M059J (cell line): ENCODE measurements at places on chromosomes 3 and 15. TPM values are rescaled to one million over a fixed set of nuclear protein-coding genes. Genes with fewer than 3 reads are reported as not detected.

Gene RTP4
- total RNA-seq, result 38.1 and 42.8 TPM in 2 replicates

Gene GOLGA8Q
- total RNA-seq, result not detected in 2 replicates

Gene AHSG
- total RNA-seq, result not detected in 2 replicates

Gene GP5
- total RNA-seq, result 0.12 TPM in 1 of 2 replicates, not detected in the other

Gene SLC33A1
- total RNA-seq, result 28.3 and 45.5 TPM in 2 replicates

Gene CLSTN2
- 3.9 and 7.6 TPM in 2 replicates for total RNA-seq

Gene PLA2G4F
- not detected in 2 replicates for total RNA-seq

Gene SLC22A13
- not detected in 2 replicates for total RNA-seq

Gene C3orf49
- not detected in 2 replicates for total RNA-seq

Gene BDH1
- total RNA-seq, result 12.4 and 24.7 TPM in 2 replicates

GRCh38 chr3:78402720-78403119 lies 1362.8 kb downstream of the ROBO2 start:
- DNase-seq, result no peak

DNA sequence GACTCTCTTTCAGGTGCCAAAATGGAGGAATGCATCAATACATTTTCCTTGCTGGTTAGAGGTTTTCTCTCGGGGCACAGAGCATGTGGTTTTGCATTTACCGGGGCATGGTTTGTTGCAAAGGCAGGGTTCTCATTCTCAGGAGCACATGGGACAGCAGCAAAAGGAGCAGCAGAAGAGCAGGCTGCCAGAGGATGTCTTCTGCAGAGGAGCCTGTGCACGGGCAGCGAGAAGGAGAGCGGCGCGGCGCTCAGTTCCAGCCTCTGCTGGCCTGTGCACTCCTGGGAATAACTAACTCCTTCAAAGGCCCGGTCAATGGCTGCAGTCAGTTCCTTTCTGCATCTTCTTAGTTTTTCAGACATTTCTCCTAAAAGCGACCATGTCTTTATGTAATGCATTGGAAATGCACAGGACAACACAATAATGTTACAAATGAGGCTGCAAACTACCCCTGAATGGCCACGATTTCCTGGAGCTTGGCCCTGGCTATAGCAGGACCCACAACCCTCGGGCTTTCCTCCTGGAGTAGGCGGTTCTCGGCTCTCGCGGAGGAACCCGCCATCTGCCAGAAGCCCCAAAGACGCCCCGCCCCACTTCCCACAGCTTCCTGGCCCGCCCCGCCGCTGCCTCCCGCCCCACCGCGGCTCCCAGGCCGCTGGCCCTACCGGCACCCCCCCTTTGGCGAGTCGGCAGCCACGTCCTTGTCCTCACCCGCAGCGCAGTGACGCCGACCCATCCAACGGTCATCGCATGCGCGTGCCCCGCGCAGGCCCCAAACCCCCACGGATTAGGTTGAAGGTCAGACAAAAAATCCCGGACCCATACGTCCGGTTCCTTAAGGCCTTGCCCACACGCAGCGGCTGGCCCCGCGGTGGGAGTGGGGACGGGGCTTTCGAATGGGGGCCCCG lies at the start of gene C3orf62:
C3orf62 (minus strand) TSS at position 758 of the 908 bp plus-strand sequence; CDS start at position 398, 360 bp downstream.
- DNase-seq, result peak; percentile 79

- DNase-seq, result peak; percentile 71
These were observed 37.3 kb downstream of the LMCD1 start for GRCh38 chr3:8538913-8539312.

DNA sequence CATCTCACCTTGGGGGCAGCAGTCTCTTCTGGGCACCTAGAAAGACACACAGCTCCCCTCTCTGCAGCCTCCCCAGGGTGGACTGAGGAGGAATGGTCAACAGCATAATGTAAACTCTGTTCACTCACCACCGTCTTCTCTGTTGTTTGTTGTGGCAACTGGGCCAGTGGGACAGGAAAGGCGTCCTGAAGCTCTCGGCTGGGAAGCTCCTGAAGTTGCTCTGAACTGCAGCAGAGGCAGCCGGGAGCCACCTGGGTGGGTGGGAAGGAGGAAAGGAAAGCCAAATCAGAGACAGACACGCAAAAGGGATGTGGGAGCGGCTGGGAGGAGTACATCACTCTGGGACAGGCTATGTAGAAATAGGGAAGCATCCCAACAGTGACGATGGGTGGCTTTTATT lies 52.7 kb downstream of the MYLK start:
- no peak for DNase-seq

GRCh38 chr15:42911058-42911592 lies 9.5 kb downstream of the TTBK2 start:
- DNase-seq, result no peak

GRCh38 chr3:15345066-15345607 lies 12.8 kb upstream of the SH3BP5 start:
- DNase-seq, result no peak

DNA sequence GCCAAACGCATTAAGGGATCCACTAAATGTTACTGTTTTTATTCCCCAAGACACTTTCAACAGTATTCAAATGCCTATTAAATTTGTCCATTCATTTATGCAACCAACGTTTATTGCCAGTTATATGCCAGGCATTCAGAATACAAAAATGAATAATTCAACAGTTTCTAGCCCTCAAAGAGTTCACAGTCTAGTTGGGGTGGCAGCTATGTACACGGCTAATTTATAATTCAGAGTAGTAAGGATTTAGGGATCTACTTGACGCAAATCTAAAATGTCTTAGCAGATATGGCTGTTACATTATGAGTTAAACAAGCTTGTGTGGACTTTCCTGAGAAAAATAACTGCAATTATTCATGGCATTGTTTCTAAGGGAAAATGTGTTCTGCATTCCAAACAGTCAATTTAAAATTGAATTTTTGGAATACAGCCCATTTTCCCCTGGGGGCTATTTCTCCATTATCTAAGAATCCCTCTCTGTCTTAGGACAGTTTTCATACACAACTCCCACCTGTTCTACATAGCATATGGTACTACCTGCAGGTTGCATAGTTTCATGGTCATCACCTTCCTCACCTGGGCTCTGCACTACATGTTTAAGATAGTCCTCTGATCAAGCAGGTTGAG lies 11.5 kb upstream of the MSL2 start:
- DNase-seq, result peak; percentile 16

- DNase-seq, result no peak
These were observed 60.0 kb downstream of the THRB start for GRCh38 chr3:24434651-24435050.

- no peak for DNase-seq
These were observed 5.0 kb downstream of the TWF2 start for GRCh38 chr3:52233968-52234367.

- DNase-seq, result peak; percentile 9
These were observed 59.4 kb upstream of the TRIM71 start for GRCh38 chr3:32758375-32758753.

- peak; percentile 71 for DNase-seq
These were observed 159.9 kb downstream of the APBA2 start for GRCh38 chr15:29045717-29046116.

GRCh38 chr15:60548101-60548500 lies 69.2 kb upstream of the ICE2 start:
- DNase-seq, result no peak

GRCh38 chr15:99390667-99391066 lies 139.4 kb downstream of the LRRC28 start:
- no peak for DNase-seq

DNA sequence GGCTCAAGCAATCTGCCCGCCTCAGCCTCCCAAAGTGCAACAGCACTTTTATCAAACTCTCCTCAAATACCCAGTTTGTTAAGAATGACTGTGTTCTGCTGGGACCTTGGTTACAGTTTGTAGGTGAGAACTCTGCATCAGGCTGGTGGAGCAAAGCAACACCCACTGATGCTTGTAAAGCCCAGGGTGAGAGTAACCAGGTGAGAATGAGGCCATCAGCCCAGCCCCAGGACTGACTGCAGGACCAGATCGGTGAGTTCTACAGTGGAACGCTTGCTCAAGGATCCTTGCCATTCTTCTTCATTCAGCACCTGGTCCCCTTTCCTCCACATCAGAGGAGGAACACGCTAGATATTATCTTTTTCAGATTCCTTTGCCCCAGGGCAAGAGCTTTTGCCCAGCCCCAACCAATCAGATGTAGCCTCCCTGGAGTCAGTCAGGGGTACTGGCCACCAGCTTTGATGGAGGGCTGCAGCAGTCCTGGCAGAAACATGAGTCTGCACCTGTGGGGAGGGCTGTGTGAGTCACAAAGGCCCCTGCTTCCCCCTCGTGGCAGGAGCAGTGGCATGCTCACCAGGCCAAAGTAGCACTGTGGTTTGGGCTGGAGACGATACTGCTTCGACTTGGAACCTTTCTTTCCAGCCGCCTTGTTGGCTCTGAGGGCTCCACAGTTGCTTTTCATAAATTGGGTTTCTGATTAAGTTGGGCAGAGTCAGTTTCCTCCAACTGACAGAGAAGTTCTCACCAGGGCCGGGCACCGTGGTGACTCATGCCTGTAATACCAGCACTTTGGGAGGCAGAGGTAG lies 3.5 kb upstream of the SHISA5 start:
- DNase-seq, result peak; percentile 93

- no peak for DNase-seq
These were observed 56.2 kb upstream of the LPP start for GRCh38 chr3:188097791-188098190.

- DNase-seq, result peak; percentile 73
These were observed 284.0 kb downstream of the LPP start for GRCh38 chr3:188437926-188438325.

- DNase-seq, result no peak
These were observed 36.6 kb upstream of the CHL1 start for GRCh38 chr3:159974-160373.

DNA sequence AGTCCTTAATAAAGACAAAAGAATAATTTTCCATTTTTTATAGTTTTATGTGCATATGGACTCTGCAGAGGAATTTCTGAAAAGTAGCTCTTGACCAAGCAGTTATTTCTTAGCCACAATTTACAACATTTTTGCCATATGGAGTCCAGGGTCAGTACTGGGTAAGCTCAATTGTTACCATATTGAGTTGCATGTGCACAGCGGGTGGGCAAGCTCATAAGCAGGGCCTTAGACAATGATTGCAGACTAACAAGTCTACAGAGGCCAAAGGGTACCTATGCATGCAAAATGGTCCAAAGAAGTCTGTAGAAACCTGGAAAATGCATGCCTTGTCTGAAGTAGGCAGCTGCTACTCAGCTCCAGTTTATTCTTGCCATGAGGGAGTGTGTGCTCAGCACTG lies 19.0 kb upstream of the ARHGEF26 start:
- no peak for DNase-seq

DNA sequence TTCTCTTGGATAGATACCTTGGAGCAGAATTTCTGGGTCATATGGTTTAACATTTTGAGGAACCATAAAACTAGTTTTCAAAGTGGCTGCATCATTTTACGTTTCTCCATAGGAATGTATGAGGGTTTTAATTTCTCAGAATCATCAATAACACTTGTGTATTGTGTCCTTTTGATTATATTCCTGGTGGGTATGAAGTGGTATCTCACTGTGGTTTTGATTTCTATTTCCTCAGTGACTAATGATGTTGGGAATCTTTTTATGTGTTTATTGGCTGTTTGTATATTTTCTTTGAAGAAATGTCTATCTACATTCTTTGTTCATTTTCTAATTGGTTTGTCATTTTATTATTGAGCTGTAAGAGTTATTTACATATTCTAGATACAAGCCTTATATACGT lies 28.8 kb downstream of the CDIN1 start:
- DNase-seq, result peak; percentile 51

DNA sequence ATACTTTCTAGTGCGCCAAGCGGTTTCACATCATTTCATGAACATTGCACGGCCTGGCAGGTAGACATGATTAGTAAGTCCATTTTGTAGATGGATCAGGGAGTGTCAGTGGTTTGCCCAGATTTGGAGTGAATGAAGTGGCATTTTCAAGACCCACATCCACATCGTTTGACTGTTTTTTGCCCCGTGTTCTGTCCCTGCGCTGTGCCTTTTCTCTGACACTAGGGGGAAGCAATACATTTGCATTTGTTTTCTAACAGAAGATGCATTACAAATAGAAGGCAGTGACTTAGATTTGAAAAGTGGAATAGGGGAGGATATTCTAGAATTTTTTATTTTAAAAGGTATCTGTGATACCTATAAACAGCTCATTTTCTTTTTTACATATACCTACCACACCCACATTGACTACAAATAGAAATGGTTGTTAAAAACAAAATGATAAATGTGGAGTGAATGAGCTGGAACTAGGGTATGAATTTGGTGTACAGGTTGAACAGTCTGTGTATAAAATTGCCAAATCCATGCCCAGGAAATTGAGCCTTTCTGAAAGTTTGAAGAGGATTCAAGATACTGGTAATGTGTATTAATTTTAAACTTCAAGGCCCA lies 98.0 kb downstream of the USP13 start:
- peak; percentile 14 for DNase-seq

DNA sequence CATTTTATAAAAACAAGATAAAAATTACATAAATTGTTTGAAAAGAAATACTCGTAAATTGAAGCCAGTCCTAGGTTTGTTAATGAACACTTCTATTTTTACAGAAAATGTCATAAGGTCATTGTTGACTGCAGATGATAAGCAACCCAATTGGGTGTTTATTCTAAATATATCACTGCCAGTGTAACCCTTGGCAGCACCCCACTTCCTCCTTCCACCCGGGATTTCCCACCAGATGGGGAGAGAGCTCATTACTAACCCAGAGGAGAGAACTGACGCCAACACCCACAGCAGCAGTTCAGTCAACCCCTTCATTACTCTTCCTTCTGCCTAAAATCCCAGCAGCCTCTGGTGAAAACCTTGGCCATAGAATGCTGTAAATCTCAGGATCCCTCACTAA lies 307.6 kb downstream of the GAP43 start:
- no peak for DNase-seq

DNA sequence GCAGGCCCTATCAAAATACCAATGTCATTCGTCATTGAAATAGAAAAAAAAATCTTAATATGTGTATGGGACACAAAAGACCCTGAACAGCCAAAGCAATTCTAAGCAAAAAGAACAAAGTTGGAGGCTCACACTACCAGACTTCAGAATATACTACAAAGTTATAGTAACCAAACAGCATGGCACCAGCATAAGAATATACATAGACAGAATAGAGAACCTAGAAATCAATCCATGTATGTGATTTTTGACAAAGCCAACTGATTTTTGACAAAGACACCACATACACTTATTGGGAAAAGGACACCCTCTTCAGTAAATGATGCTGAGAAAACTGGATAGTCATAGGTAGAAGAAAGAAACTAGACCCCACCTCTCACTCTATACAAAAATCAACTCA lies 95.0 kb downstream of the C3orf70 start:
- DNase-seq, result no peak

- DNase-seq, result no peak
These were observed 337.1 kb downstream of the IL20RB start for GRCh38 chr3:137294839-137295238.

GRCh38 chr3:94293793-94294195 lies 230.9 kb downstream of the NSUN3 start:
- DNase-seq, result peak; percentile 15

- no peak for DNase-seq
These were observed 45.9 kb downstream of the FAM43A start for GRCh38 chr3:194731506-194732073.

- DNase-seq, result no peak
These were observed 10.3 kb downstream of the LINGO1 start for GRCh38 chr15:77622209-77622933.

GRCh38 chr15:47461652-47462141 lies 255.6 kb upstream of the SEMA6D start:
- no peak for DNase-seq
